A549 treated with Mapracorat at 1 μM for 4 hours (cell line): ENCODE measurements at places on chromosomes 7 and 10. TPM values are rescaled to one million over a fixed set of nuclear protein-coding genes. Genes with fewer than 3 reads are reported as not detected.

Gene MYH16
- total RNA-seq = 0.23 to 0.57 TPM (median 0.36 TPM) in 5 replicates

Gene SNX10
- 3.8 to 5.4 TPM (median 4.8 TPM) in 5 replicates for total RNA-seq

Gene PRR15
- 3.7 to 4.1 TPM (median 3.8 TPM) in 5 replicates for total RNA-seq

Gene STRIP2
- total RNA-seq = 5.6 to 7.4 TPM (median 6.5 TPM) in 5 replicates

Gene SP8
- total RNA-seq = not detected in 5 replicates

Gene MLLT10
- total RNA-seq = 28.4 to 34.8 TPM (median 31.7 TPM) in 5 replicates

Gene OGDHL
- total RNA-seq = 0.16 to 0.46 TPM (median 0.25 TPM) in 5 replicates

Gene FAM25C
- total RNA-seq = 1.2 to 1.7 TPM in 2 of 5 replicates, not detected in the others

Gene CALN1
- total RNA-seq = not detected in 5 replicates

Gene GPR26
- not detected in 5 replicates for total RNA-seq

Gene PRSS37
- not detected in 5 replicates for total RNA-seq

Gene GRM3
- not detected in 5 replicates for total RNA-seq

Gene SPDYE1
- not detected in 5 replicates for total RNA-seq

Gene ABCC2
- 119 to 142 TPM (median 123 TPM) in 5 replicates for total RNA-seq

Gene FKBP9
- 78.2 to 120 TPM (median 87.7 TPM) in 5 replicates for total RNA-seq

Gene FAM25G
- total RNA-seq = 1.1 to 2.0 TPM (median 1.4 TPM) in 3 of 5 replicates, not detected in the others

Gene GRID2IP
- total RNA-seq = 0.08 TPM in 1 of 5 replicates, not detected in the others

Gene LRRC4
- total RNA-seq = not detected in 5 replicates

Gene HMX3
- total RNA-seq = not detected in 5 replicates

Gene CPEB3
- 0.21 to 0.41 TPM (median 0.32 TPM) in 5 replicates for total RNA-seq

Gene TMEM229A
- not detected in 5 replicates for total RNA-seq

Gene CCL26
- 8.5 to 9.9 TPM (median 9.6 TPM) in 5 replicates for total RNA-seq

Gene NPSR1
- not detected in 5 replicates for total RNA-seq

Gene AKR1E2
- total RNA-seq = 4.9 to 8.0 TPM (median 5.6 TPM) in 5 replicates

Gene TFR2
- 1.7 to 3.0 TPM (median 2.7 TPM) in 5 replicates for total RNA-seq

Gene SLC26A5
- not detected in 5 replicates for total RNA-seq

Gene TRIM24
- 7.2 to 7.7 TPM (median 7.3 TPM) in 5 replicates for total RNA-seq

Gene TMEM270
- 0.16 to 0.40 TPM (median 0.22 TPM) in 3 of 5 replicates, not detected in the others for total RNA-seq

Gene DLX6
- total RNA-seq = not detected in 5 replicates

Gene ANKRD61
- 0.28 to 1.2 TPM (median 0.51 TPM) in 5 replicates for total RNA-seq

Gene C10orf90
- 2.7 to 3.7 TPM (median 3.5 TPM) in 5 replicates for total RNA-seq

Gene PTPN20
- 3.0 to 4.0 TPM (median 3.9 TPM) in 5 replicates for total RNA-seq

Gene CDHR3
- total RNA-seq = 4.1 to 5.0 TPM (median 4.9 TPM) in 5 replicates

Gene AVPI1
- total RNA-seq = 87.1 to 130 TPM (median 117 TPM) in 5 replicates

Gene LIPM
- not detected in 5 replicates for total RNA-seq

Gene KIN
- 11.4 to 14.1 TPM (median 13.8 TPM) in 5 replicates for total RNA-seq

Gene ATP5MK
- total RNA-seq = 477 to 606 TPM (median 519 TPM) in 5 replicates

Gene CLDN4
- total RNA-seq = 3.1 to 6.1 TPM (median 3.9 TPM) in 5 replicates

Gene DLX5
- total RNA-seq = not detected in 5 replicates

Gene PAX4
- not detected in 5 replicates for total RNA-seq

Gene GALNT17
- total RNA-seq = not detected in 5 replicates

Gene OPALIN
- total RNA-seq = not detected in 5 replicates

Gene CYP26A1
- 1.7 to 3.0 TPM (median 2.5 TPM) in 5 replicates for total RNA-seq
